ENCODE measurements at places on chromosomes 2 and 18.

DNA sequence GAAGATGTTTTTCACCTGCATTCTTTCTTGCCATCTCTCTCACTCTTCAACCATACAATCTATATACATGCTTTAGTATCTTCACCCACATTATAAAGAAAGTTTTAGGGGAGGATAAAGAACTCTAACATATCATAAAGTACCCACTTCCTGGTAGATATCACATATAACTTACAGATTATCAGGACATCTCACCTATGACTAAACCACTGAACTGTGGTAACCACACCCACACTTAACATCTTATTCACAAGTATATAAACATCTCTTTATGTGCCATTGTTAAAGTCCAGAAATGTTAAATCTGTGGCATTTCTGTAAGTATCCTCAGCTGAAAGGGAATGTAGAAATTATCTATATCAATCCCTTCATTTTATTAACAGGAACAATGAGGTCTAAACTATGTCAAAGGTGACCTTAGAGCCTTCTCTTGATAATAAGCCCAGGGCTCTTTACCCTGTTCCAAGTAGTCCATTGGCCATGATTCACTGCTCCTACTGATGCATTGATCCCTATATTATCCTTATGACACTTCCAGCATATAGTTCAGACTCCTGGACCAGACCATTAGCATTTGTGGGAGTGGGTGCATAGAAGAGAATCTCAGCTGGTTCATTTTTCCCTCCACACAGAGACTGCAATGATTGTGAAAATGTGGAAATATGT lies 182.4 kb downstream of the SUCLG1 start:
- DNase-seq, result no peak

DNA sequence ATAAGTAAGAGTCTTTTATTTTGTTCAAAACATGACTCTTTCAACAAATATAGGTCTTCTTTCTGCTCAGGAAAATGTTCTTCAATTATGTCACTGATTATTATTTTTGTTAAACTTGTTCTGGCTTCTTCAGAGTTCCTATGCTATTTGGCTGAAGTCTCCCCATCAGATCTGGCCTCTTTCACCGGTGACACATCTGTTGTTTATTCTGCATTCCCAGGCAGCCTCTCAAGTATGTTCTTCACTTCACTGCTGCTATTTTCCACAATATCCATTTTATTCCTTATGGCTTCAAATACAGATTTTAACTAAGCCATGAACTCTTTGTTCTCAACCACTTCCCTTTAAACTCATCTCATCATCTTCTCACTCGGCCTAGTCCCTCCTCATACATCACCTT lies 45.7 kb downstream of the HDAC4 start:
- DNase-seq, result no peak

DNA sequence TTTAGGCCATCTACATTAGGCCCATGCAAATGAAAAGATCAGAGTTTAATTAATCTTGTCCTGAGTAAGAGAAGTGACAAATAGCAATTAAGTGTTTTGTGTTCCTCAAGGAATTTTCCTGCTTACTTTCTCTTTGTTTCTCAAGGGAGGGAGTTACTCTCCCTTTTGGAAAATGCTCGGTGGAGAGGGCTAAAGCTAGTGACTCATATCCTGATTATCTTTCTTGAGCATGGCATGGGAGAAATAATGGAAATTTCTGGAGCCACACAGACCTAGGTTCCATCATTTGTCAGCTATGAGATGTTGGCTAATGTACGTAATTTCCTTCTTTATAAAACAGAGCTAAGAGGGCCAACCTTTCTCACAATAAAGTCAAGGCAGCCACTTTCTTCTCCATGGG lies 177.1 kb downstream of the ETAA1 start:
- DNase-seq, result no peak

- no peak for DNase-seq
Measured at GRCh38 chr2:162060532-162060931, 13.5 kb downstream of the DPP4 start.

DNA sequence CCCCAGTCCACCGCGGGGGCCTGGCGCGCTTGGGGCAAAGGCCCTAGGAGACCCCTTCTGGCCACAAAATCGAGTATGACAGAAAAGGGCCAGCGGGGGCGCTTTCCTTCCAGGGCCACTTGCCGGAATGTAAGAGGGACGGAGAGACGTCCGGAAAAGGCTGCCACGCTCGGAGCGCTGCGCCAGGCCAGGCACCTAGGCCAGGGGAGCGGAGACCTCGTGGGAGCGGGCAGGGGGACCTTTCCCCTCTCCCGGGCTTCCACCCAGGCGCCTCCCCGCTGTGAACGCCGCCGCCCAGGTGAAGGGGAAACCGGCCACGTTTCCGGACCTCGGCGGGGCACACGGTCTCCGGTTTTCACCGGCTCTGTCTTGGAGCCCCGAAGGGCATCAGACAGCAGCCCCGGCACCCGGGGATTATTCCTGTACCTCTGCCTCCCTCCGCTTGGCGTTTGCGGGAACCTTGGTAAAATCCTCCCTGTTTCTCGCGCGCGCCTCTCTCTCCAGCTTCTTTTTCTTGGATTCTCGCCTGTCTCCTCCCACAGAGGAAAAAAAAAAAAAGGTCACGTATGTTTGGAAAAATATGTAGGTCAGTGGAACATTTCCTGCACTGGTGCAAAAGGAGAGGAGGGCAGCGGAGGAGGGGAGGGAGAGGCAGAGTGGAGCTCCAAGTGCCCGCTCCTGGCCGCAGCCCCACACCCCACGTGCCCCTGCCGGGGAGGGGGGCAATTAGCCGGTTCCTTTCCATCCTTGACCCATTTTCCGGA lies 1.2 kb upstream of the NPAS2 start:
- DNase-seq, result peak; percentile 77

- DNase-seq, result no peak
Measured at GRCh38 chr2:109320195-109320922, 191.4 kb downstream of the SH3RF3 start.

Data from left forelimb (tissue), 1 donor.